CD8-positive, alpha-beta memory T cell (primary cell): ENCODE measurements at places on chromosomes 11 and 22.

DNA sequence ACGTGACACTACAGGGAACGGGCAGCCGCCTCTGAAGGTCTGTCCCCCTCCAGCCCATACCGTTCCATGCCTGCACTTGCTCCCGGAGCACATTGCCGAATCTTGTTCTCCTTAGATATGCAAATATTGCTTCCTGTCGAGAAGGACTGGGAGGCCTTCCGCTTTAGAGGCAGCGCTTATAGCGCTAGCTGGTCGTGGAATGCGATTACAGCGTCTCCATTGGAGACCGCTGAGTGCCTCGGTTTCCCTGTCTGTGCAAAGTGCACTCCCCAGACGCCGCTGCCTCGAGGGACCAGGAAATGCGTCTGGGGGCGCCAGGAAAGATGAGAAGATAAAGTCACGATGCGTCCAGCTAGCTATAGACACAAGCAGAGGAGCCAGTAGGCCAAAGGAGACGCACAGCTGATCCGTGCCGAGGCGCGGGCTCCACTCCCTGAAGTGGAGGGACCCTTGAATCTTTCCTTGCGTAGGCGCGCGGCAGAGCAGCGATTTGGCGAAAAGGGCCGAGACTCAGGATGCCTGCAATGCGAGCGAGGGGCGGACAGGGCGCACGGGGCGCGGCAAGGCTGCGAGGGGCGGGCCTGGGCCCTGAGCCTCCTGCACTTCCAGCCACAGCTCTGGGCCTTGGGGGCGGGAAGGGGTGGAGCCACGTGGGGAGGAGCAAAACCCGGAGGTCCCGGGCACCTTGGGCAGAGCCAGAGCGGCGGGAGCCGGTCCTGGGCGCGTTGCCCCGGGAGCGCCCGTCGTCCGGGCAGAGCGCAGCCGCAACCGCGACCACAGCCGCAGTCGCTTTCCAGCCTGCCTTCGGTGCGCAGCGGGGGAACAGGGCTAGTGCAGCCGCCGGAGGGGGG, at the start of gene RASSF10:
Gene RASSF10, plus strand, starts transcription at position 692 of the 851 bp plus-strand sequence. CDS start 261 bp downstream, outside the sequence.
- no peak for DNase-seq

DNA sequence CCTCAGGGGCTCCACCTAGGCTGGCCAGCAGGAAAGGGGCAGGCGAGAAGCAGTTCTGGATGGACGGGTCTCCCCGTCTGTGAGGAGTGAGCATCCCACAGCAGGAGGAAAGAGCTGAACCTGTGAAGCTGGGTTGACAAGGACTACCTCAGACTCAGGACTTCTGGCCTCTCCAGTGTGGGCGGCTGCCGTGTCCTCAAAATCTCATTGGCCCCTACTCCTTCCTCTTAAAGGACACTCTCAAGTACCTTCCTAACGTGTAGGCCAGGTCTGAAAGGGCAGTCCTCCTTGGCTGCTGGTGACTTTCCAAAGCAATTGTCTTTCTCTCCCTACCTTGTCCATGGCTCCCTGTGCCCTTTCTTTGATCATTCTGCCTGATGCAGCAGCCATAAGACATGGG, 107.0 kb upstream of the AKIP1 start:
- DNase-seq = no peak

DNA sequence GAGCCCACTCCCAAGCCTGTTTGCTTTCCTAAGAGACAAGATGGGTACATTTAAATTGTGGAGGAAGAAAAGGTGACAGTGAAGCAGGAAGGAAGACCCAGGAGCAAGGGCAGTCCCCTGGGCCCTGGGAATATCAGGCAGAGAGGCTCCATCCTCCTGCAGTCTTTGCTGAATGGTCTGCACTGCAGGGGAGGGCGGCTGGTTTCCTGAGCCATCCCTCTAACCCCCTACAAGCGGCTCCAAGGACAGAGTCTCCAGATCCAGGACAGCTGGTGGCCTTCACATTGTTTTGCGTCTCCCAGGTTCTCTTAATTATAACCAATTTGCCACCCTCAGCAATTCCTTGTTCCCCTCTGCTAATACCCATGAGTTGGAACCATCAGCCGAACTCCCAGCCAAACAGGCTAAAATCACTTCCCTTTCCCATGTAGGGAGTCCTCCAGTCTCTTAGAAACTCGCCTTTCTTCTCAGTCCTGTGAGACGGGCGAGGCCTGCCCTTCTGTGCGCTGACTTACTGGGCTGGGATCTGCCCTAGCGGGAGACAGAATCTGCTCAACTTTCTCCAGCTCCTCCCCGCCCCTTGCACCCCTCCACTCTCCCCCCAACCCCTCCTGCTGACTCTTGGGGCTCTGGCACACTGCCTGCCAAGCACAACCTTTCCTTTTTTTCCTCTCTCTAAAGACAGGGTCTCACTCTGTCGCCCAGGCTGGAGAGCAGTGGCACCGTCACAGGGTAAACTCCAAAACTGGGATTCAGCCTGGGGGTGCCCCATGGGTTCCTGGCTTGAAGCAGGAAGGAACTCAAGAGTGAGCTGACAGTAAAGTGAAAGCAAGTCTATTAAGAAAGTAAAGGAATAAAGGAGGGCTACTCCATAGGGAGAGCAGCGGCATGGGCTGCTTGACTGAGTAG, 53.4 kb upstream of the EMID1 start:
- DNase-seq = no peak

DNA sequence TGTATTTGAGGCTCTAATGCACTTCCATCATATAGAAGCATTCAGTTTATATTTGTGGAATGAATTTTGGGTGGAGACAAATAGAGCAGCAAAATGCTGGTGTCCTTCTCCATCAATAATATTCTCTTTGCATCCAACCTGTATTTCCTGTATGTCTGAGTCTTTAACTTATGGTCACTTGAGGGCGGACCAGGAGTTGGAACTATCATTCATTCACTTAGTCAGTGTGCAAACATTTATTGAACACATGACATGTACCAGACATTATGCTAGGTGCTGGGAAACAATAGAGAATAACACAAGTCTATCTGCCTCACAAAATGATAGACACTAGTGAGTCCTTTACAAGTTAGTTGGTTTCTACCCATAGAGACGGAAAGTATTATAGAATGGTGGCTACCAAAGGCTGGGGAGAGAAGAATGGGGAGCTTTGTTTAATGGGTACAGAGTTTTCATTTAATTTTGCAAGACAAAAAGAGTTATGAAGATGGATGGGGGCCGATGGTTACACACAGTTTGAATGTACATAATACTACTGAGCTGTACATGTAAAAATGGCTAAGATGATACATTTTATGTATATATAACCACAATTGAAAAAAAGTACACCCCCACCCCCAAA, 4.6 kb upstream of the TMEM123 start:
- DNase-seq = no peak

GRCh38 chr11:18223591-18224387, 12.8 kb downstream of the SAA4 start:
- DNase-seq = no peak

- peak; percentile 74 for DNase-seq
Observed at GRCh38 chr11:910589-911030, at the start of gene CHID1. TSS of gene CHID1 (minus strand) at chr11:910810. CDS start at chr11:904816, 5,994 bp downstream.

DNA sequence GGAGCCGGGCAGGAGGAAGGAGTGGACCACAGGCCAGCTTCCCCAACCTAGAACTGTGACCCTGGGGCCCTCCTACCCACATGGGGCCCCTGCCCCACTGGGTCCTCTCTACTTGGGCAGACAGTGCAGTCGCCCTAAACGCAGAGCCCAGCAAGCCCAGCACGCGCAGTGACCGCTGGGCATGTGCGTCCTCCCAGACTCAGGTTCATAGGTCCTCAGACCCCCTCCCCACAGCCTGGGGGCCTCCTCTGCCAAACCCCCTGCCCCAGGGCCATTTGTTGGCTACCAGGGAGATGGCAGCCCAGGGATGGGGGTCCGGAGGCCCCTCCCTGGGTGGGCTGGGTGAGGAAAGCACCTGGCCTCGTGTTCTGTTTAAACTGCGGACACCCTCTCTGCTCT, 23.9 kb downstream of the RTN4R start:
- no peak for DNase-seq

- DNase-seq = no peak
Observed at GRCh38 chr11:46277622-46278386, at the start of gene CREB3L1. TSS of gene CREB3L1 (plus strand) at chr11:46277662. CDS start at chr11:46278112, 450 bp downstream.

DNA sequence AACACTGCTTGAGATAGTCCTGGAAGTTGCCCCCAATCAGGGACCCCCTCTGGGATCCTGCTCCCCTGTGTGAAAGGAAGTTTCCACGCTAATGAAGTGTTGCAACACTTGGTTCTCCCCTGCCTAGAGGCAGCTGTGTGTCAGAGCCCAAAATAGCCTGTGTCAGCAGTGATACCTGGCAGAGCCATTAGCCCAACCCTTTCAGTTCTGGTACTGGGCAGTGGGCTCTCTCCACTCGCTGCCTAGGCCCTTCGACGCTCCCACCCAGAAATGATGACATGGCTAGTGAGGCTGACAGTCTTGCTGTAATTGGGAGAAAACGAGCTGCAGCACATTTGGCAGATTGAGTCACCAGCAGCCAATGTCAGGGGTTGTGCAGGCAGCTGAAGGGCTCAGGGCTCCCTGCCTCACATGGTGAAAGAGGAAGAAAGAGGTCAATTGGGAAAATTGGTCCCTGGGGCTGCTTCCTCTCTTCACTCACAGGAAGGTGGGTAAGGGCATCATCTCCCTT, 1.4 kb upstream of the NXF1 start:
- no peak for DNase-seq

DNA sequence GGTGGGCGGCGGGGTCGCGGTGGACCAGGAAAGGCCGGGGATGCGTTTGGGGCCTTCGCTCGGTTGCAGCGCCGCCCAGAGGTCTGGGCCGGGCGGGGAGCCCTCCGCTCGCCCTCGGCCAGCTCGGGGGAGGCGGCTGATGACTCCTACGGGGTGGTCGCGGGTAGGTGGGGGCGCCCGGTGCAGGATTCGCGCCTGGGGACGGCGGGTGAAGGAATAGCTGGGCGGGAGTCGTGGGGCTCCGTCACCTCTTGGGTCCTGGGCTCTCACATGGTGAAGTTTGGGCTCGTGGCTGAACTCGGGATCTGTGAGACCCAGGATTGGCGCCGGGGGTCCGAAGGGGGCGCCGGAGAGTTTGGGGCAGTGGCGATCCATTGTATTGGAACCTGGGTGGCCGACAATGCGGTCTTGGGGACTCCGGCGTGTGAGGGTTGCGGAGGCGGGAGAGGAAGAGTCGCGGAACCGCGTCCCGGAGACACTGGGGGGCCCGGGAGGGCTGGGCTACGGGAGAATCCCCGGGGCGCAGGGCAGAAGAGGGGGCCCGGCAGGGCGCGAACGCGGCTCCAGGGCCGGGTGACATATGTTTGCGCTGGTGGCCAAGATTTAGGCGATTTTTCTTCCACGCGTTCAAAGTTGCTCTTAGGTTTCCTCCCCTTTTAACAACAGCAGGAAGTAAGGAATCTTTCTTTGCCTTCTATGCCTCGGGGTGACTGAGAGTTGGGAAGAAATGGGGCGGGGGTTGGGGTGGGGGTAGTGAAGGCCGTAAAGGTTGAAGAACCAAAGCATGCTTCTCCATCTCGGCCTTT, 935 bp downstream of the QSER1 start:
- peak; percentile 32 for DNase-seq

DNA sequence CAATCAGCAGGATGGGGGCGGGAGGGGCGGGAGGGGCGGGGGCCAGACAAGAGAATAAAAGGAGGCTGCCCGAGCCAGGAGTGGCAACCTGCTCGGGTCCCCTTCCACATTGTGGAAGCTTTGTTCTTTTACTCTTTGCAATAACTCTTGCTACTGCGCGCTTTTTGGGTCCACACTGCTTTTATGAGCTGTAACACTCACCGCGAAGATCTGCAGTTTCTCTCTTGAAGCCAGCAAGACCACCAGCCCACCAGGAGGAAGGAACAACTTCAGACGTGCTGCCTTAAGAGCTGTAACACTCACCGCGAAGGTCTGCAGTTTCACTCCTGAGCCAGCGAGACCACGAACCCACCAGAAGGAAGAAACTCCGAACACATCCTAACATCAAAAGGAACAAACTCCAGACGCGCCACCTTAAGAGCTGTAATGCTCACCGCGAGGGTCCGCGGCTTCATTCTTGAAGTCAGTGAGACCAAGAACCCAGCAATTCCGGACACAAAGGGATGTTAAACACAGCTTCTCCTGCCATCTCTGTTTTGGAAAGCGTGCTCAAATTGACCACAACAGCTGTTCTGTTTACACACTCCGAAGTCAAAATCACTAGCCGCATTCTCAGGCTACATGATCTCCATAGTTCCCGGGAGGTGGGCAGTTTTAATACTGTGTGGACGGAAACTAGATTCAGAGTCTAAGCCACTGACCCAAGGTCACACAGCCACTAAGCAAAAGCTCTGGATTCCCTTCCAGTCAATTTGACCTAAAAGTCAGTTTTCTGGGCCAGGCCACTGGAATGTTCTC, 11.9 kb downstream of the PLAAT2 start:
- peak; percentile 60 for DNase-seq

- no peak for DNase-seq
Observed at GRCh38 chr11:17714356-17714854, 5.0 kb upstream of the MYOD1 start.

DNA sequence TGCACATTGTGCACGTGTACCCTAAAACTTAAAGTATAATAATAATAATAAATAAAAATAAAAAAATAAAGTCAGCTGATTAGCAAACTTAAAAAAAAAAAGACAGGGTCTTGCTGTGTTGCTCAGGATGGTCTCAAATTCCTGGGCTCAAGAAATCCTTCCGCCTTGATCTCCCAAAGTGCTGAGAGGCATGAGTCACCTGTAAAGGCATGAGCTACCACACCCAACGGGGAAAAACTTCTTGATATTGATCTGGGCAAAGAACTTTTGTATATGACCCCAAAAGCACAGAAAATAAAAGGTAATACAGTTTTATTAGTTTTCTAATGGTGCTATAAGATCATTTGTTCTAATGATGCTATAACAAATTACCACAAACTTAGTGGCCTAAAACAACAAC, 46.1 kb downstream of the ENTHD1 start:
- DNase-seq = no peak

GRCh38 chr11:95296165-95296564, 65.2 kb upstream of the SESN3 start:
- DNase-seq = no peak

DNA sequence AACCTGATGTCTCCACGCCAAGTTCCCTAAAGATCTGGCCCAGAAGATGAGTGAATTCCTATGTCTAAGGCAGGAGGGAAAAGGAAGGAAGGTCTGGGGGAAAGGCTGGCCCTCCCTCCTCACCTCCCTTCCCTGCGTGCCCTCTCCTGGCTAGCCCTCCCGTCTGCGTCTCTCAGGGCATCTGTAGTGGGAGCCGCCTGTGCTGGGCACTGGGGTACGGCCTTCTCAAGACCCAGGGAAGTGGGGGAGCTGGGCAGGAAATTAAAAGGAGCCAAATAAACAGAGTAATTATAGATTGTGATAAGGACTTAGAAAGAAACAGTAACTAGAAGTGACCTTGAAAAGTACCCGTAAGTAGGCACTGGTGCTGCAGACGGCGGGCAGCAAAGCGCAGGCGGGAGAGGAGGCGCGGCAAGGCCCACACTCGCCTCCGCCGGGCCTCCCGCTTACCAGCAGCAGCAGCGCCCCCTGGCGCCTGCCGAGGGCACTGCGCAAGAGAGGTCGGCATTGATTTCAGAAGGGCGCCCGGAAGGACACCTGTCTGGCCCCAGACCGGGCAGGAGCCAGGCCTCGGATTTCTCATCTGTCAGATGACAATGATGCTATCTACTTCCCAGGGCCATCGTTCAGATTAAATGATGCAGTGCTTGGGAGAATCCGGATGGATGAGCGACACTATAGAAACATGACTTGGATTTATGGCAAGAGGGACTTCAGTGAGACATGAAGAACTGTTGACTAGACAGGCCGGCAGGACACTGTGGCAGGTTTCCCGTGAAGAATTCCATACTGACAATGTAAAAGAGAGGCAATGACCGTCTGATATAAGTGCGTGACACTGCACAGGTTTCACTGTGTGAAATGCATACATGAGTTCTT, 7.3 kb downstream of the KCNJ1 start:
- DNase-seq = peak; percentile 66
